Iris pigment epithelial cell (primary cell): ENCODE measurements at places on chromosomes 12 and 14.

GRCh38 chr14:29654901-29655550, 272.6 kb downstream of the PRKD1 start:
- DNase-seq = peak; percentile 75

DNA sequence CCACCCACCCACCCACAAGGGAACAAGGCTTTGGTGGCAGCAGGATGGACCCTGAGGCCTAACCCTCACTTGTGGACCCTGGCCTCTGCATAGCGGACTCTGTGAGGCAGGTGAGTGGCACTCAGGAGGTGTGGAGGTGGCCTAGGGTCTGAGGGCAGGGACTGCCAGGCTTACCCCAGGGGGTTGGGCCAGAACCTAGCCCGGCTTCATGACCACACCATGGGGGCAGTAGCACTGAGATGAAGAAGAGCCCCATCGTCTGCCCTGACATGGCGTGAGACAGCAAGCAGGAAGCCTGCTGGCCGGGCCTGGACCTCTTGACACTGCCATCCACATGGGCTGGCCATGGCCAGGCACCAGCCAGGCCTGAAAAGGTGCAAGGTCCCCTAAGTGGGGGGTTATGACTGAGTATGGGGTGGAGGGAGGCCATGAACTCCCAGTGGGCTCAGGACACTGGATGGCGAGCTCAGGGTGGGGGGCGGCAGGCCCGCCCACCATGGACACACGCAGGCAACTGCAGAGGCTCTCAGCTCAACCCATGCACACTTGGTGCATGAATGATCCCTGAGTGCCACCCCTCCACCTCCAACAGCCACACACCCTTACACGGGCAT, 29.3 kb downstream of the JAG2 start:
- no peak for DNase-seq

GRCh38 chr12:77940011-77940423, 109.3 kb downstream of the NAV3 start:
- DNase-seq = peak; percentile 91

DNA sequence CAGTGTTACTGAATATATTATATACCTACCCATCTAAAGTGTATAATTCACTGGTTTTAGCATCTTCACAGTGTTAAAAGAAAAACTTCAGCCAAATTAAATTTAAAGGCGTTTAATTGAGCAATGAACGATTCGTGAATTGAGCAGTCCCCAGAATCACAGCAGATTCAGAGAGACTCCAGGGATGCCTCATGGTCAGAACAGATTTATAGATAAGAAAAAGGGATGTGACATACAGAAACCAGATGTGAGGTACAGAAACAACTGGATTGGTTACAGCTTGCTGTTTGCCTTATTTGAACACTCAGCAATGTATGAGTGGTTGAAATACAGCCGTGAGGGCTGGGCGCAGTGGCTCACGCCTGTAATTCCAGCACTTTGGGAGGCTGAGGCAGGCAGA, 84.6 kb downstream of the WNK1 start:
- no peak for DNase-seq

GRCh38 chr12:87853448-87854003, 175.7 kb downstream of the C12orf50 start:
- no peak for DNase-seq

DNA sequence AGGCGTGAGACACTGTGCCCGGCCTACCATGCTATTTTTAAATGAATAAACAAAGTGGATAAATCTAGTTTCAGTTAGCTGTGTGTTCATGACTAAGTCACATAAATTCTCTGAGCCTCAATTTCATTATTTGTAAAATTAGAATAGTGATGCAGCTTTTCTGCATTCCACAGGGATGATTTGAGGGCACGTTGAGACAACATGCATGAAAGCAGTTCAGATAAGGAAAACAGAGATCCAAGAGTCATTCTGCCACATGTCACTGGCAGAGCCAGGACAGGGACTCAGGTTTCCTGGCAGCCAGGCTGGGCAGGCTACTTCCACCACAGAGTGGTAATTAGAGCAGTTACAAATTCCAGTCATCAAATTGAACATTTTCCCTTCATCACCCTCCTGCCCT, 2.9 kb upstream of the PPP4R4 start:
- DNase-seq = peak; percentile 12

GRCh38 chr14:81406863-81407262, 6.7 kb upstream of the STON2 start:
- DNase-seq = peak; percentile 59

DNA sequence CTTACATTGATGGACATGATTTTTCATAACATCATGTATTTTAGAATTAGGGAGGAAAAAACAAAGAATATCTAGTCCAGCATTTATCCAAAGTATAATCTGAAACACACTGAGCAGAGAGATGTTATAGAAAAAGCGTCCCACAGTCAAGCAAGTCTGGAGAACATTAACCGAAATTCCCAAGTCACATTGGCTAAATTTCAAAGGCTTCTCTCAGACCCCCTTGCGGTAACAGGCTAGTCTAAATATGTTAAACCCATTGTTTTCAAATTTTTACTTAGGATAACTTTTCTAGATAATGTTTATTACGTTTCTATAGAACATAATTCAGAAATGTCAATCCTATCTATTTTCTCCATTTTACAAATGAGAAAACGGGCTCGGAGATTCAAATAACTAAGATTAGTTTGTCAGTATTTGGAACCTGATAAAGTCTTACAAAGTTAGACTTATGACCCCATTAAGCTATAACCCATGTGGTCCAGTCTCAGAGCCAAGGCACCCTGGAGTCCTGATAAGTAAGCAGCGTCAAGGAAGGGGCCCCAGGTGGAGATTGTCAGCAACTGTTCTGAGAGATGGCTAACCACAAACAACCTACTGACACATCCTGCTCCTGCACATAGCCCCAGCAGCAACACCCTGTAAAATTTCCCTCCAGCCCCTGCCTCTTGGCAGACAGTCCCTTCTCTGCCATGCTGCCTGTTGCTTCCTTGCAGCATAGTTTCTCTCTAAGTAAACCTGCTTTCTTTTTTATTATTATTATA, 220.6 kb upstream of the TMEM260 start:
- no peak for DNase-seq

DNA sequence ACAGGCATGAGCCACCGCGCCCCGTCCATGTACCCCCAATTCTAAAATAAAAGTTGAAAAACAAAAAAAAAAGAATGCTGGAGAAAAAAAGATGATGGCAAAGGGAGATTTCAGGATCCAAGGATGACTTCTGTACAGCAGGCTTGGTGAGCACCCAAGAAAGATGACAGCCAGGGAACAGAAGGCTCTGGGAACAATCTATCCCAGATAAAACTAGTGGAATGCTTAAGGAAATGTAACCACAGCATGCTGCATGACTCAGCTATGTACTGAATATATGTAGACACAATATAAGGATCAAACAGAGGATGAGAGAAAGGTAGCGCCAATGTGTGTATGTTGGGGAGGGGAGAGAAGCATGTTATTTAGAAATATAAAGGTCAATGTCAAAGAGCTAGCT, 123.7 kb upstream of the TMTC1 start:
- DNase-seq = peak; percentile 5

DNA sequence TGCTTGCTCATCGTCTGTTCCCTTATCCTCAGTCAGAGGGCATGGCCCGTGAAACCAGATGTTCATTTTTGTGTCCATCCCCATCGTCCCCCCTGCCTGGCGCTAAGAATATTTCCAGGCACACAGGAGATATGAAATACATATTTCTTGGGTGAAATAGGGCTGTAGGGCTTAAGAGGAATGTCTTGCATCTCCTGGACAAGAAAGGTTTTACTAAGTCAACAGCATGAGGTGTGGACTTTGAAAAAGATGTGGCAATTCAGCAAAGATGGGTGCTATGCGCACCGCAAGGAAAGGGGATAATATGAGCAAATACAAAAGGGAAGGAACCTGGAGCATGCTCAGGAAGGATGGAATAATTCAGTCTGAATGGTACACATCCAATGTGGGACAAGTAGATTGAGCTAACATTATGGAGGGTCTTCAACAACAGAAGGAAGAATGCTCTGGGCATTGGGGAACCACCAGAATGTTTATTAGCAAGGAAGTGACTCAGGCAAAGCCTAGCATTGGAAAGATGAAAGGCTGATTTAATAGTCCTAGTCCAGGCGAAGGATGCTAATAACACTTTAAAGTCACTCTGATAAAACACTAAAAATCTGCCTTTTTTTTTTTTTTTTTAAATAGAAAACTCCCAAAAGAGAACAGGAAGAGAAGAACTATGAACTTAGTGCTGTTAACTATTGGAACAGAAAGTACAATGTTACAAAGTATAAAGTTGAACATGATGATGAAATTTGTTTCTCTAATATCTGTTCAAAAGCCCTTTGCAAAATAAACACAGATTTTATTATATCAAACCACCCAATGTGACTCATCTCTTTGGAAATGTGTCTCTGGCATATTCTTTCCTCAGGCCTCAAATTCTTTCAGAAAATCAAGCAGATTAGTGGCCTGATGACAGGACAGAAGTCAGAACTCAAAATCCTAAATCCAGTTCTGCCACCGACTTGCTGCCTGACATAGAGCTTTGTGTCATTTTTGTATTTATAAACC, 449.5 kb downstream of the BCAT1 start:
- DNase-seq = peak; percentile 90

GRCh38 chr14:33948145-33948868, 2.6 kb downstream of the EGLN3 start:
- DNase-seq = no peak

DNA sequence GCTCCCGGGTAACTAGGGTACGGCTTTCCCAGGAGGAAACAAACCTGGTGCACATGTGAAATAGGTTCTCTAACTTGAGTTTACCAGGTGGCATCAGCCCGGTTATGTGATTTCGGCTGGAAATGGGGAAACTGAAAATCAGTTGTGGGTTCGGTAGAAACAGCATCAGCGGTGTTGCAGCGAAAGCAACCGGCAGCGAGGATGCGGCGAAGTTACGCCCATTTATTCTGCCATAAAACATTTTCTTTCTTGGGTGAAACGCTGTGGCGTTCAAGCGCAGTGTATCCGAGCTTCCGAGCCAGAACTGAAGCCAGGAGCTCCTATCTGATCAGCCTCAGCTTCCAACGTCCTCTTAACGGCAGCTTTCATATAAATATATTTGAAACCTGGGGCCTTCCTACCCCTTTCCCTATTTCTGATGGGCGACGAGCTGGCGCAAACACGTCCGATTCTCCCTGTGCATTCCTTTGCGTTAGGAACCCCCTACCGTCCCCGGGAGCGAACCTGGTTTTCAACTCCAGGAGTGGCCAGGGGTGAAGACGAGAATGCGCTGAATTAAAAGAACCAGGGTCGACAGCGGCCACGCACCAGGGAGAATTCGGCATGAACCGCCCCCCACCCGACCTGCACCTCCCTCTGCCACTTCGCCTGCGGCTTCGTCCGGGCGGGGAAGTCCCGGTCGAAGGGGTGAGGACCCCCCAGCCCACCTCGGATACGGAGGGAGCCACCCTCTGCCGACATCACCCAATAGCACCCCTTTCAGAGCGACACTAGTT, 1.6 kb downstream of the DPF3 start:
- peak; percentile 68 for DNase-seq

GRCh38 chr14:22391908-22392565, 197.0 kb downstream of the DAD1 start:
- peak; percentile 81 for DNase-seq
